Putamen (tissue), 1 donor: ENCODE measurements at places on chromosomes 1 and 21.

- DNase-seq: no peak
Observed at GRCh38 chr21:29810871-29811270, 128.9 kb downstream of the GRIK1 start.

DNA sequence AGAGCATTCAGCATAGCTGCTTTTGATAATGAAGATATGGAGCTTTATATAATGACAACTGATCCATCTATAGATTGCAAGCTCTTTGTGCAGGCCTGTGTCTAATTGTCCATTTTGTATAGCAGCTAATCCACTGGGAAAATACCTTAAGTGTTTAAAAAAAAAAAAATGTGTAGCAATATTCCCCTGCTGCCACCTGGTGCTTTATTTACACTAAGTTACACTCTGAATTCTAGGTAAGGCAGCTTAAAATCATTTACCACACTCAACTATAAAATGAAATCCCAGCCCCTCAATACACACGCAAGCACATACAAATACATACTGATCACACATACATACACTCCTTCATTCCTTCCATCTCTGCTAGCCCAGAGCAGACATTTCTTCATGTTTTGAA, 49.1 kb upstream of the BCL9 start:
- DNase-seq: no peak

- no peak for DNase-seq
Observed at GRCh38 chr1:182724215-182724614, 39.8 kb upstream of the RGS8 start.

- DNase-seq: no peak
Observed at GRCh38 chr1:86971778-86972177, 57.3 kb downstream of the HS2ST1 start.

DNA sequence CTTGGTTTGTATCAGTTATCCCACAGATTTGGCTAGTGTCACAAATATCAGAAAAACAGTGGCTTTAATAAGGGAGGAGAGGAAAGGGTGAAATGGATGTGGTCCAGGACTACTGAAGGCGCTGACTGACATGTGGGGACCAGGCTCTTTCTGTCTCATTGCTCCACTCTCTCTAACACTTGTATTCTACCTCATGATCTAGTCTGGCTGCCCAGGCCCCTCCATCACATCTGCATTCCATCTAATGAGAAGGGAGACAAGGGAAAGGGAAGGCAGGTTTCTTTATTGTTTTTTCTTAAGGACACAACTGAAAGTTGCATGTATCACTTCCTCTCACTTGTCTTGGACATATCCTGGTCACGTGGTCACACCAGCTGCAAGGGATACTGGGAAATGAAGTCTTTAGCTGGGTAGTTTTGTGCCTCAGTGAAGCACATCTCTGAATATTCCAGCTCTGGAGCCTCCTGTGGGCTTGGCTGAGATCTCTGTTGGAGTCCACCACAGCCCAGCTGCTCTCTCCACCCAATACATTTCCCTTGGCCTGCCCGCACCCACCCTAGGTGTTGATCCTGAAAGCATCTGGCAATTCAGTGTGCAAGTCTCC, 42.0 kb upstream of the PADI2 start:
- no peak for DNase-seq

DNA sequence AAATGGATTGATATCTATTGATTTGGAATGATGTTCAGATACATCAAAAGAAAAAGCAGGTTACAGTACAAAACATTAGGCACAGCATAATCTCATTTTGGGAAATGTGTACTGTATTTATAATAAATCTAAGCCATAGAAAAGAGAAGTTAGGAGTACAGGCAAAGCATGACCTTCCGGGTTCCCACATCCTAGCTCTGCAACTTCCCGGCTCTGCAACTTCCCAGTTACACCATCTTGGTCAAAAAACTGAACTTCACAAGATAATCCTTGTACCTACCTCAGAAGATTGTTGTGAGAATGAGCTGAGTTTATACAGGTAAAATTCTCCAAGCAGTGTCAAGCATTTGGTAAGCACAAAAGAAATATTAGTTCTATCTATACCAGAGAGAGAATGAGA, 21.7 kb upstream of the SLC44A3 start:
- no peak for DNase-seq

DNA sequence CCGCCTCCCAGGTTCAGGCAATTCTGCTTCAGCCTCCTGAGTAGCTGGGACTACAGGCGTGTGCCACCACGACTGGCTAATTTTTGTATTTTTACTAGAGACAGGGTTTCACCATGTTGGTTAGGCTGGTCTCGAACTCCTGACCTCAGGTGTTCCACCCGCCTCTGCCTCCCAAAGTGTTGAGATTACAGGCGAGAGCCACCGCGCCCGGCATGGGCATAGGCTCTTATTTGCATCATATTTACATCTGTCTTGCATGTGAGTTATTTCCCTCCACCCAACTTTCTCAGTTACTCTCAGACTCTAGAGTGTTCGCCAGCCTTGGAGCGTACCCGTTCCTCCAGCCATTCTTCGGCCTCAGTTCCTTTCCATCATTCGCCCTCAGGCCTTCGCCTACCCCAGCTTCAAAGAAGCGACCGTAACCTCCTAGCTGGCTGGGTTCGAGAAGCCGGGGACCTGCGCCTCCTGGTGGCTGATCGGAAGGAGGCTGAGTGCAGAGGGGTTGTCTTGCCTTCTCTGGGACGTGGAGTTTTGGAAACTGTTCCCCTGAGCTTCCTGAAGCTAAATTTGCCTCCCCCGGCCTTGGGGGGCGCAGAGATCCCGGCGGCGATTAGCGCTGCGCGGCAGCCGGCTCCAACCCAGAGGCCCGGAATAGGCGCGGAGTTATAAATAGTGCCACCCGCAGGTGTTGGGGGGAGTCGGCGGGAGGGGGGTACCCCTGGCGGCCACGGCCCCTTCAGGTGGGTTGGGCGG, 3.6 kb upstream of the ZBTB7B start:
- DNase-seq: peak; percentile 73

DNA sequence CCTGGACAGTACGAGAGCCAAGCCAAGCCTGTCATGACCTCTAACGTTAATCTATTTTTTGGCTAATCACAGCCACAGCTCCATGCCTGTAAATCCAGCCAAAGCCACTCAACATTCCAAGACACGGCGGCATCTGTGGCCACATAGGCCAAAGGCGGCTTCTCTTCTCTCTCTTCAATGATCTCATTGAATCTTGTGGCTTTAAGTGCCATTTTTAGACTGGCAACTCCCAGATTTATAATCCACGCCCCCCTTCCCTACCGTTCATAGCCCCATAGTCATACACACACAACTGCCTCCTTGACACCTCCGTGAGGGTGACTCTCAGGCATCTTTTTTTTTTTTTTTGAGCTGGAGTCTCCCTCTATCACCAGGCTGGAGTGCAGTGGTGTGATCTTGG, 5.7 kb upstream of the SELENON start:
- no peak for DNase-seq

DNA sequence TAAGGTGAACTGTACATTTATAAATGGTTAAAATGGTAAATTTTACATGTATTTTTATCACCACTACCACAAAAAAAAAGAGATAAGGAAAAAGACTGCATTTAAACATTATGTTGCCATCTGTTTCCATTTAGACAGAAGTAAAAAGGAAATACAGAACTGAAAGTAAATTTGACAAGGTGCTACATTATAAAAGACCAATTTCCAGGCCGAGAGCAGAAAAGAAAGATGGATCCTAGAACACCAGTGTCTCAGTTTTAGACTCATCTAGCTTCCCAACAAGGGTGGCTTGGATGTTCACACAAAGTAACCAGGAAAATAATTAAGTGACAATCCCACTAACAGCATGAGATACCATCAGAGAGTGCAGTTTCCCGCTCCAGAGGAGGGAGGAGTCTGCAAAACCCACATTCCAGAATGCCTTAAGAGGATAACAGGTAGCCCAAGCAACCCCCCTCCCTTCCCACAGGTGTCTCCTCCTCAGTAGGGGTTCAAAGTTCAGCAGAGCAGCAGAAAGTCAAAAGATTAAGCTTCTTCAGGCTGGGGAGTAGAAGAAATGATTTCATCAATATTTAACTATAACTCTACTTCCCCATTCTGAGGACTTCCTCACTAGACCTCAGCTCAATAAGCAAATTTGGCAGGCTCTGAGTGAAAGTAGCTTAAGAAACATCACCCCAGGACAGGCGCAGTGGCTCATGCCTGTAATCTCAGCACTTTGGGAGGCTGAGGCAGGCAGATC, 11.8 kb downstream of the TPM3 start:
- no peak for DNase-seq

DNA sequence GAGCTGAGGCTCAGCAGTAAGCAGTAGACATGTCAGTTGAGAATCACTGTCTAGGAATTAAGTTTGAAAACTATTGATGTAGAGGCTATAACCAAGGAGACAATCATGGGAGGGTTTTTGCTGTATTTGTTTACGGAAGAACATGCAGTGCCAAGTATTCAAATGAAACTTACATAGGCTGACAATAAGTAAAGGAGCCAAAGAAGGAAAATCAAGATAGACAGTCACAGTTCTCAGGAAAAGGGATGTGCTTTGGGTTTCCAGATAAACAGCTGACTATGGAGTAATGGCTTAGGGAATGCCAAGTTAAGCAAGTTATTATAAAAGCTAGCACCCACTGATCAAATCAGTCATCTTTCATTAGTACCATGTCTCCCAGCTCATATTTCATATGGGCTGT, 21.5 kb downstream of the GNG12 start:
- DNase-seq: no peak

GRCh38 chr1:22709227-22709626, 1.4 kb upstream of the EPHB2 start:
- DNase-seq: no peak

DNA sequence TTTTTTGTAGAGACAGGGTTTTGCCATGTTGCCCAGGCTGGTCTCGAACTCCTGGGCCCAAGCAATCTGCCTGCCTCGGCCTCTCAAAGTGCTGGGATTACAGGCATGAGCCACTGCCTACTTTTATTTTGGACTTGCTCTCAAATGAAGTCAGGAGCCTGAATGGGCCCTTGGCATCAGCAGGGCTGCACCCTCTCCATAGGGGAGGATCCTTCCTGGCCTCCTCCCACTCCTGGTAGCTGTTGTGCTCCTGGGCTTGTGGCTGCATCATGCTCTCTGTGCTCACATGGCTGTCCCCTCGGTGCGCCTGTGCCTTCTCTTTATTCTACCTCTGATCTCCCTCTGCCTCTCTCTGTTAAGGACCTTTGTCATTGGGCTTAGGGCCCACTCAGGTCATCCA, 46.4 kb upstream of the DISP3 start:
- no peak for DNase-seq

DNA sequence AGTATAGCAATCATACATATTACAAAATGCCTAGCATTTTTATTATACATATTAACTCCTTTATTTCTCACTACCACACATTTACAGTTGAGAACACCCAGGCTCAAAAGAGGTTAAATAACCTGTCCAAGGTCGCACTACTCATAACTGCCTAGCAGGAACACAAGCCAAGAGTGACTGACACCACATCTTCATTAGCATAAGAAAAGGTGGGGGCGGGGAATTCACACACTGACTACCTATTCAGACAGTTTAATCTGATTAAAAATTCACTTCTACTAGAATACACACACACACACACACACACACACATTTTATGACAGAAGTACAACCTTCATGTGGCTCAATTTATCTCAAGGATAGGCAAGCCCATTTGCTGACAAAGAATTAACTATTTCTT, 77.8 kb upstream of the CACHD1 start:
- no peak for DNase-seq

DNA sequence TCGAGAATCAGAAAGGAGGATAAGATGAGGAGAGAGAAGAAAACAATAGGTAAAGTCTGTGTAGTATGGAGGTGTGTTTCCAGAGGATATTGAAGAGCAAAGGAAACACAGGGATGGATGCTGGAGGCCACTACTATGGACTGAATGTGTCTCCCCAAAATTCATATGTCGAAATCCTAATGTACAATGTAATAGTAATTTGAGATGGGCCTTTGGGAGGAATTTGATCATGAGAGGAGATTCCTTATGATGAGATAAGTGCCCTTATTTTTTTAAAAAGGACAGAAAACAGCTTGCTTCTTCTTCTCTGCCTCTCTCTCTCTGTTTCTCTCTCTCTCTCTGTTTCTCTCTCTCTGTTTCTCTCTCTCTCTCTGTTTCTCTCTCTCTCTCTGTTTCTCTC, 602.2 kb upstream of the ADAMTS5 start:
- DNase-seq: no peak

- no peak for DNase-seq
Observed at GRCh38 chr1:109993885-109994284, 9.3 kb downstream of the AHCYL1 start.

GRCh38 chr1:223771469-223771813, 59.1 kb downstream of the CAPN2 start:
- no peak for DNase-seq
